ENCODE measurements at places on chromosomes 7 and 10.

GRCh38 chr10:98086837-98087708 is 47.4 kb upstream of the R3HCC1L start:
- DNase-seq: no peak

GRCh38 chr7:157693521-157694375 is 356.9 kb downstream of the DNAJB6 start:
- DNase-seq: no peak

- no peak for DNase-seq
Measured at GRCh38 chr7:2611401-2611800, 20.4 kb upstream of the TTYH3 start.

GRCh38 chr7:140646931-140647647 is 6.5 kb upstream of the DENND2A start:
- DNase-seq: peak; percentile 41

- no peak for DNase-seq
Measured at GRCh38 chr7:44235582-44236332, 35.0 kb downstream of the YKT6 start.

GRCh38 chr10:61842755-61843497 is 58.6 kb upstream of the ARID5B start:
- DNase-seq: no peak

DNA sequence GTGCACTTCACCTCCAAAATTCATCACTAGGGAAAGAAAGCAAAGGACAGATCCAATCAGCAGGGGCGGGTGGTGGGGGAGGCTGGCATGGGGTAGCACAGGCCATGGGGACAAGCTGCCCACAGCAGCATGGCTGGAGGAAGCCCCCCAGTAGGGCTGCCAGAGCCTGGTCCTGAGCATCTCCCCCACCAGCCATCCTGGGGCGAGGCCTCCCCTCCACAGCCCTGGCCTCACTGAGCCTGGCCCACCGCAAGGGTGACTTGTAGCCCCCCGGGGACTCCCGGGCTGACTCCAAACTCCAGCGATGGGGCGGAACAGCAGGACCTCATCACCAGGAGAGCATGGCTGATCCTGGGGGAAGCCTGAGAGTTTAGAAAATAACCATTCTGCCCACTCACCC is 92.4 kb upstream of the TCERG1L start:
- DNase-seq: no peak

DNA sequence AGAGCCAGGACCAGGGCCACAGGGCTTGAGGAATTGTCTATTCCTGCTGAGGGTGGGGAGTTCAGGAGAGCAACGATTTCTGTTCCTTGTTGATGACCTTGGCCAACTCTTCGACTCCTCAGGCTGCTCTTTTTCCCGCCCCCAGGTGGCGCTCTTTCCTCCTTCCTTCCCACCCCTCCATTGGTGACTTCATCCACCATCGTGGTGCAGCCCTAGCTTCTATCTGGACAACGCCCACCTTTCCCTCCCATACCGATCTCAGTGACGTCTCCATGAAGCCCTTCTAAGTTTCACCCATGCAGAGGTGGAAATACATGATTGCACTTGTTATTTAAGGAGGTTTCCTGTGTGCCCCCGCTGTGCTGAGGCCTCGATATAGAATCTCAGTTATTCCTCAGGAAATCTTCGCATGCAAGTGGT is 22.1 kb upstream of the CARD11 start:
- DNase-seq: peak; percentile 61

DNA sequence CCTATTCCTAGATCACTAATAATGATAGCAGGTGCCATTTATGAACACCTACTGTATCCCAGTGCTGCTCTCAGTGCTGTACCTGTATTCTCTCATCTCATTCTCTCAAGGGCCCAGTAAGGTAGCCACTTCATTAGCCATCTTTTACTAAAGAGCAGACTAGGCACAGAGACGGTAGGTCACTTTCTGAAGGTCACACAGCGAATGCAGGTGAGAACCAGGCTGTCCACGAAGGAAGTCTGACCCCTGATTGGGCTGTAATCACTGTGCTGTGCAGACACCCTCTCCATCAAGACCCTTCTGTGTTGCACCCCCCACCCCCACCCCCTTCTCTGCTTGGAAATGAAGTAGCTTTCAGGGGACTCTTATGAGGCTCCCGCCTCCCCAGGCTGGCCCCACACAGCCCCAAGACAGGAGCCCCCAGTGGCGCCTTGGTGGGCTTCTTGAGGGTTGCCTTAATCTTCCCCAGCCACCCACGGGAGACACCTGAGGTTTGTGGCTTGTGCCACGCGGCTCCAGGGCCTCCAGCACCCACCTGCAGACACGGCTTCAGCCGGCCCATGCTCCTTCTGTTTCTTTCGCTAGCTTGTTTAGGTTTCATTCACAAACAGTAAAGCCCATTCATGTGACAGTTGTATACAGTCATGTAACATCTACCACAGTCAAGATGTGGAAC is 81.7 kb upstream of the FAM20C start:
- DNase-seq: no peak

DNA sequence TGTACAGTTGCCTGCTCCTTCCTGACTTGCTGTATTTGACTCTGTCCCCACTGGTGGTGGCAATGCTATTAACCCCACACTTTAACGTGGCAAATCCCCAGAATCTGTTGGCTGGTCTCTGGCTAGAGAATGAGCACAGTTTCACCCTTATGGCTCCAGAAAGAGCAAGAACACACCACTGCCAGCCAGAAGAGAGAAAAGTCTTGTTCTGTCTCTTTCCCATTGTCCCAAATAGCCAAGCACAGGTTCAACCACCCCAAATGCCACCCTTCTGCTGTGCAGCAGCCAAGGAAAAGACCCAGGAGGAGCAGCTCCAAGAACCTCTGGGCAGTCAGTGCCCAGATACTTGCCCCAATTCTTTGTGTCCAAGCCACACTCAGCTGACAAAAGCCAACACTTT is 11.3 kb downstream of the SLC16A9 start:
- DNase-seq: no peak

- no peak for DNase-seq
Measured at GRCh38 chr10:113560071-113560470, 7.2 kb downstream of the HABP2 start.

DNA sequence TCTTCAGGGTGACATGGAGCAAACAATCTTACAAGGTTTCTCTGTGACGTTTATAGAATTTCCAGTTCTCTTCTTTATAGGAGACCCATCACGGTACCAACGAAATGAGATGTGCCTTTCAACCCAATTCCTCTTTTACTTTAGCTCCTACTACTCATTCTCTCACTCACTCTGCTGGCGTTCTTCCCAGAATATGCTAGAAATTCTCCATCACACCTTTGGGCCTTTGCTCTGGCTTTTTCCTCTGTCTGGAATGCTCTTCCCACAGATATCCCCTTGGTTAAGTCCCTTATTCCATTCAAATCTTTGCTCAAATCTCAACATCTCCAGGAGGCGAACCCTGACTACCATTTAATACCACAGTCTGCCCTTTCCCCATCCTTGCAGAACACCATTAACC is 39.0 kb downstream of the SEMA3C start:
- DNase-seq: no peak

- no peak for DNase-seq
Measured at GRCh38 chr10:61398366-61399129, 54.6 kb downstream of the TMEM26 start.

DNA sequence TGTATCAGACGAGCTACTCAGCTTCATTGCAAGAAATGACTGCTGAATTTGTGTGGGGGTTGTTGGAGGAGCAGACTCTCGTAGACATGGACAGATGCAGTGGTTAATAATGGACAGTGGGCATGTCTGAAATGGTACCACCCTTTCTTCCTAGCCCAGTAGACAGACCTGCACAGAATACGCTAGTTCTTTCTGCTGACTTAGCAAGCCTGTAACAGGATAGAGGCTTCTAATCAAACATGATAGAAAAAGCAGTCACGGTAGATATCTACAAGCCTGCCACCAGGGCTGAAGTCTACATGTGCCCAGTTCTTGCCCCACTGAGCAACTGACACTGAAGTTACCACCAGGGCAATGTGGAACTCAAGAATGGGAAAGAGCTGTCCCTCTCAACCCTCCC is 188.0 kb downstream of the FANK1 start:
- DNase-seq: no peak

- no peak for DNase-seq
Measured at GRCh38 chr10:125344573-125345171, 184.3 kb upstream of the CTBP2 start.

DNA sequence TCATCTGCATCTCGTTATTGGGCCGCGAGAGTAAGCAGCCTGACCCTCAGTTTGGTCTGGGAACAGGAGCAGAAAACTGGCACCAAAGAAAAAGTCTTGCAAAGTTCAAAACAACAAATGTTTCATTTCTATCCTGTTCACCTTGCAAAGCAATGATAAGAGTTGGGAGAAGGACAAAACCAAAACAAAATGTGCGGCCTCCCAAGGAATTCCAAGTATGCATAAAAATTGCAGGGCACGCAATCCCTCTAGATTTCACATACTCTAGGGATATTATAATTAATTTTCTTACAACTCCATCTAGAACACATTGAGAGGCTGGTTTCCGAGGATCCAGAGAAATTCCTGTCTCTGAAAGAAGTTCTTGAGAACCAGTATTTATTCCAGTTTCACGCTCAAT is 20.1 kb downstream of the CHUK start:
- DNase-seq: no peak

- peak; percentile 52 for DNase-seq
Measured at GRCh38 chr7:26202019-26202990, 760 bp downstream of the CBX3 start.

- DNase-seq: no peak
Measured at GRCh38 chr7:90824386-90825307, 228.5 kb downstream of the CDK14 start.

GRCh38 chr7:121433775-121434174 is 37.7 kb upstream of the FAM3C start:
- DNase-seq: no peak

- DNase-seq: no peak
Measured at GRCh38 chr7:77353407-77353721, 62.8 kb downstream of the GSAP start.

GRCh38 chr10:49647554-49647953 is 31.9 kb upstream of the C10orf53 start:
- DNase-seq: no peak

DNA sequence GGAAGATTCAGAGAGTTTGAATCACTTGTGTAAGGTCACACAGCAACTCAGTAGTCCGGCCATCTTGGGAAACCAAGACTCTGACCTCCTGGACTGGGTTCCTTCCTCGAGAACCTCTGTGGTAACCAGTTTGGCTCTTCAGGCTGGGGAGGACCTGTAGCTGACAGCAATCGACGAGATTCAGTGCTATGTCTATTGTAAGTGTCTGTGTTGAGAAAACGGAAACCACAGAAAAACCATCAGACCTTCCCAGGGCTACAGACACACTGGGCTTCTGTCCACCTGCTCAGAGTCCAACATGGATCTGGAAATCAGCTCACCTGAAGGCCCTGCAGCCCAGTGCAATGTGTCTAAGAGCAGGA is 403.7 kb downstream of the RPS24 start:
- DNase-seq: no peak

GRCh38 chr10:11824376-11824775 is 1.2 kb downstream of the PROSER2 start:
- DNase-seq: no peak

DNA sequence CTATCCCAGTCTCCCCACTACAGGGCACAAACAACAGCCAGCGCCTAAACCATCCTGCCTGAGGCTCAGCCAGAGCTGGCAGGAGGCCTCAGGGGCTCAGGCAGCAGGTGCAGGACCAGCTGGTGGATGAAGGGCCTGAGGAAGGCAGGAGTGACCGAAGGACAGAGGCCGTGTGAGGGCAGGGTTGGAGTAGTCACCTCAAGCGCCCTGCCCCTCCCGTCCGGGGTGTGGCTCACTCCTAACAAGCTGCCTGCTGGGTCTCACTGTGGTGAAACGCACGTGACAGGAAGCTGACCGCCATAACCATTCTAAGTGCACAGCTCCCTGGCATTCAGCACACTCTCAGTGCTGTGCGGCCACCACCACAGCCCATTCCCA is 281.1 kb downstream of the ELFN1 start:
- DNase-seq: peak; percentile 54

- DNase-seq: no peak
Measured at GRCh38 chr7:150412518-150413488, 33.7 kb downstream of the ZNF775 start.

- no peak for DNase-seq
Measured at GRCh38 chr7:7202375-7202720, 20.0 kb downstream of the C1GALT1 start.

DNA sequence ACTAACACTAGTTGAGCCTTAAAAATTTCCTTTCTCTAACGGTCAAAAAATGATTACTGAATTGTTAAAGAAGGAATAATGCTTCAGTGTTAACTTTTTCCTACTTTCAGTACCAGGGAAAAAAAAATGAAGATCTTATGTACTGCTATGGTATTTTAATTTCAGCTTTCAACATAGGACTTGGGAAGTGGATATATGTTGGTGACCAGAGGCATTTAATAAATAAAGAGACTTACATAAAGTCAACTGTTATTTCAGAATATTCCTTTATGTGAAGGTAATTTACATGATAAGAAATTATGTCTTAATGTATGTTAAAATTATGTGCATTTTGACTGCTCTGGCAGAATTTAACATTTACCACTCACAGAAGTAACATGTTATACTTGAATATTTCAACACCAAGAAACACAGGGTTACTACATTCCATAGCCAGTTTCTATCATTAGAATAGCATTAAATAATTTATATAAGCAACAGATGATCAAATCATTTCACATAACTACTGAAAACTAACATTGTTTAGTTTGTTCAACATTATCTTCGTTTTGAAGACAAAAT is 250.3 kb upstream of the MDFIC start:
- DNase-seq: no peak

DNA sequence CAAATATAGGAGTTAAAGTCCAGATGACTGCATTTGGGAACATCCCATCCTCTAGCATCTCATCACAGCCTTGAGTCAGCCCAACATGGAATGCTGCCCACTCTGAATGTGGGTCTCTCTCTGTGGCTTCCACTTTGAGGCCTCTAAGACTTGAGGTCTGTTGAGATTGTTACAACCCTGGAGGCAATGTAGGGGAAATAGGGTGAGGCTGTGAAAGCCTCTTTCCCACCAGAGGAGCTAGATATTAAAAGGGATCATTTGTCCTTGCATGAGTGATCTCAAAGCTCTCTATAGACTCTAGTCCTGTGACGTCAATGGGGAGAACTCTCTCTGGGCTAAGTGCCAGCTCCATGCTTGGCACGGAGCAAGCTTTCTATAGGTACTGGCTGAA is 6.4 kb upstream of the GOLGA7B start:
- DNase-seq: no peak

- no peak for DNase-seq
Measured at GRCh38 chr7:15669443-15670090, 16.9 kb downstream of the MEOX2 start.

- no peak for DNase-seq
Measured at GRCh38 chr7:3762146-3762831, 461.2 kb downstream of the SDK1 start.

- DNase-seq: no peak
Measured at GRCh38 chr7:45105588-45106188, 5.8 kb downstream of the TBRG4 start.
